ENCODE measurements at places on chromosomes 13 and 19.

GRCh38 chr19:34314437-34315313 lies 50.3 kb upstream of the GPI start:
- DNase-seq: no peak

- no peak for DNase-seq
Measured at GRCh38 chr13:37966266-37966665, 96.7 kb upstream of the TRPC4 start.

GRCh38 chr13:46885018-46885417 lies 11.8 kb downstream of the HTR2A start:
- DNase-seq: no peak

- DNase-seq: no peak
Measured at GRCh38 chr13:74868049-74868448, 613.9 kb downstream of the TBC1D4 start.

DNA sequence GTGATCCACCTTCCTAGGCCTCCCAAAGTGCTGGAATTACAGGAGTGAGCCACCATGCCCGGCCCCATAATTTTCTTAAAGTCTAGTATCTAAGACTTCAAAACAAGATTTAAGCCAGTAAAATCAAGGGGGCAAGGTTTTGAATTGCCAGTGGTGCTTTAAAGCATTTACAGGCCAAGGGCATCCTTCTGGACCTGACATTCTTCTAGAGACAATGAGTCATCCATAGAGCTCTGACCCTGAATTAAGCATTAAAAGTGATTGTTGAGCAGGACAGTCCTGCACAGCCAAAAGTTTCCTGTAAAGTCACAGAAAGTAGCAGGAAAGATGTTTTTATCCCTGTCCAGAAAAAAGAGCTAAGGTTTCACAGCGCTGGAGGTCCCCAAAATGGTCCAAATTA lies 50.9 kb upstream of the ATP12A start:
- no peak for DNase-seq

GRCh38 chr13:100129605-100130004 lies 40.7 kb downstream of the PCCA start:
- no peak for DNase-seq

DNA sequence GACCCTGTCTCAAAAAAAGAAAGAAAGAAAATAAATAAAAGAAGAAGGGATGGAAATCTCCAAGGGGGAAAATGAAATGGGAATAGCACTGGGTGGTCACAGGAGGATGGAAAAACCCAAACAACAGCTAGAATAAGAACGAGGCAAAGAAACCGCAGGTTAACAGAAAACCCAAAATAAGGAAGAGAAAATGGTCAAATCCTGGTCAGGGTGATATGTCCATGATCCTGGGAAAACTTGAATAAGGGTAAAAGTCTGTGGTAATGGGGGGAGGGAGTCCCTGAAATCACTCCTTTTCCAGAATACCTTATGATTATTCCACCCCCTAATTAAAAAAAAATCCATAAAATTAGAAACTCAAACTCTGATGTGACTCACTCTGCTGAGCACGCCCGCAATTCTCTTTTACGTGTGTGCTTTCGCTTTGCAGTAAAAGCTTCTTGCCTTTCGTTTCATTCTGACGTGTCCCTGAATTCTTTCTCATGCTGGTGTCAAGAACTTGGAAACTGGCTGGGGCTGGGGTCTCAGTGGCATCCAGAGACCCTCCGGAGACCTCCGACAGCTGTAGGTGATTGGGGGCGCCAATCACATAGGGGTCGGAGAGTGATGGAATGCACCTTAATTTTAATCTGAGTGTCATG lies 4.3 kb upstream of the NAXD start:
- DNase-seq: no peak

GRCh38 chr19:31258211-31259052 lies 90.8 kb downstream of the TSHZ3 start:
- DNase-seq: no peak

- no peak for DNase-seq
Measured at GRCh38 chr13:102326381-102327118, 75.3 kb downstream of the FGF14 start.

- DNase-seq: no peak
Measured at GRCh38 chr19:40519352-40520322, 52.8 kb downstream of the SPTBN4 start.

DNA sequence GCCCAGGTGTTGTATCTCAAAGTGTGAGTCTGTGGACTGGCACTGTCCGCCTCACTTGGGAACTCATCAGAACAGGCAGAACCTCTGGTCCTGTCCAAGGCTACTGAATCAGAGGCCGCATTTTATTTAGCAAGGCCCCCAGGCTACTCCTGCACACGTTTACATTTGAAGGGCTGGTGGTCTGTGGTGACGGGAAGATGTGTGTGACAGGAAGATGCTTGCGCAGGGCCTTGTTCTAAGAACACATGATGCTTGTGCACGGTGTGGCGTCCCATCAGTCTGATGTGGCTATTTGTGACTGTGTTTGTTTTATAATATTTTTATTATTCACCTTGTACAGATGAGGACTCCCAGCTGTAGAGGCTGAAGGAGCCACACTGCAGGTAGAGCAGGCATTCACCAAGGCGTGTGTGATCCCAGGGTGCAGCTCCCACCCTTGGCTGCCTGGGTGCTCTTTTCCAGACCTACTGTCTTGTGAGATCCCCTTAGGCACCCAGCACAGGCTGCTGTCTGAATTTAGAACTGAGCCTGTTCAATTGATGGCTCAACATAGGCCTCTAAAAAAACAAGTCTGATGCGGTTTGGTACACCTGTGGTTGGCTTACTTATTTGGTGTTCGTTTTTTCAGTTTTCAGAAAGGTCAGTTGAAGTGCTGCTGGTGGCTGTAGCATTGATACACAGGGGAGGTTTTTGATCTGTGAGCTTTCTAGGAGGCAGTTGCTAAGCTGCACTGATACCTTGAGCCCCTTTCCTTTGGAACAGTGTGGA lies 3.1 kb downstream of the SLC25A15 start:
- no peak for DNase-seq

DNA sequence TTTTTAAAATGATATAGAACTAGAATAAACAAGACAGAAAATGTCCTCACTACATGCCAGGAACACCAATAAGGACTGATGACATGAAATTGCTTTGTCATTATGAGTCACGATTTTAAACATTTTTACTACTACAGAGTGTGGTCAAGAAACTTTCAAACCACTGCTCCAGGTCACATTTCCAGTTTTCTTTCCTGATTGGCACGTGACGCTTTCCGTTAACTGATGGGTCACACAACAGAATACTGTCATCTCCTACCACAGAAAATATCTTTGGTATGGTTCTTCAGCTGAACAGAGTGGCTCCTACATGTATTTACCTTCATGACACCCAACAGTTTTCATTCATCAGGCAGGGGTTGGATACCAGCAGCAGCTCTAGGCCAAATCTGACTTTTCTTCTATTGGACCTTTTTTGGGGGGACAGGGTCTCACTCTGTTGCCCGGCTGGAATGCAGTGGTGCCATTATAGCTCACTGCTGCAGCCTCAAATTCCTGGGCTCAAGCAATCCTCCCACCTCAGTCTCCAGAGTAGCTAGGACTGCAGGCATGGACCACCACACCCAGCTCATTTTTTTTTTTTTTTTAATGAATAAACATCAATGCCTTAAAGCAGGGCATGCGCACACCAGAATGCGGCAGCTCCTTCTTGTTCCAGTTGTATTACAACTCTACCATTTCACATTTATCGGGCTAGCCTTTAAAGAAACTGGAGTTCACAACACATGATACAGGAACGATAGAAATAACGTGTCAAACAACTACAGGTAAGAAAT lies 147.4 kb downstream of the RNF17 start:
- DNase-seq: no peak

DNA sequence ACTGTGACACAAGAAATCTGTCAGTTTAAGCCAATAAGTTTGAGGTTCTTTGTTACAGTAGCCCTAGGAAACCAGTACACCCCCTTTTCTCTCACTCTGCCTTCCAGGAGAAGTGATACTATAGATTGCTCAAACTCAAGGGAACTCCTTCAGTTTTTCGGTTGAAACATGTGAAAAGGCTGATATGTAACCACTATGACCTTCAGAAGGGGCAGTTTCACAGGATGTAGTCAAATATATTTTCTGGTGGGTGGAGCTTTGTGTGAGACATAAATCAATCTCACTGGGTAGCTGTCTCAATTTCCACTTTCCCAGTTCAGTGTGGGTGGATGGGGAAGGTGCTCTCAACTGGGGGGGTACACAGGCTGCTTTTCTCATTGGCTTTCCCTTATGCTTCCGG lies 41.7 kb downstream of the HTR2A start:
- DNase-seq: no peak

- DNase-seq: no peak
Measured at GRCh38 chr13:19695428-19695827, 62.0 kb downstream of the MPHOSPH8 start.

- DNase-seq: no peak
Measured at GRCh38 chr13:91014696-91015095, 332.8 kb upstream of the MIR17HG start.

DNA sequence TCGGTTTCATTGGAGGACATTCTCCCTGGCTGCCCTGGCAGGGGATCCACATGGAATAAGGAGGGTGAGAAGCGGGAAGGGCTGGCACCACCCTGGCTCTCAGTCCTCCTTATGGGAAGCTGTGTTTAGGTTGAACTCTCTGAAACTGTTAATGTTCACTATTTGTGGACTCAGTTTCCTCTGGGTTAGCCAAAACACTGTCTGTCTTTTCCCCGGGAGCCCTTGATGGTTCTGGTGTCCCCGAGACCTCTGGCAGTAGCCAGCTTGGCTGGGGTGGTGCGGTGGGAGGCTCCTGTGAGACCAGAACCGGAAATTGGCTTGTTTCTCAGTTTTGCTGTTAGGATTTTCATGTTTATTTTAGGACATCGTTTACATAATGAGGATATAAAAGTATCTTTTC lies 48.3 kb upstream of the TEX29 start:
- no peak for DNase-seq

DNA sequence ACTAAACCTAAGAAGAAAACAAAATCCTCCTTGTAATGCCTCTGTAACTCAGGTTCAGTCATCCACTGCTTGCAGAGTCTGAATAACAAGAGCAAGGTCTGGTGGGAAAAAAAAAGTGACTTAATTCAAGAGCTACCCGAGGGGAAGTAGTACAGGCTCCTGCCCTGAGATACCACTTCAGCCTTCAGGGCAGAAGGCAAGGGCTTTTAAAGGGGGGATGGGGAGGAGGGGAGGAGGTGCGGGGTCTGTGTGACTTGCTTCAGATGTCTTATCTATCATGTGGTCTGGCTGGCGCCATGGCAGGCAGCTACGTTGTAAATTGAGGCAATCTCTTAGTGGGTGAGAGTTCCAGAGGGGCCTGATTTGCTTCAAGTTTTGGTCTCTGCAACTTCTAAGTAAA lies 66.7 kb downstream of the LRRC63 start:
- no peak for DNase-seq

DNA sequence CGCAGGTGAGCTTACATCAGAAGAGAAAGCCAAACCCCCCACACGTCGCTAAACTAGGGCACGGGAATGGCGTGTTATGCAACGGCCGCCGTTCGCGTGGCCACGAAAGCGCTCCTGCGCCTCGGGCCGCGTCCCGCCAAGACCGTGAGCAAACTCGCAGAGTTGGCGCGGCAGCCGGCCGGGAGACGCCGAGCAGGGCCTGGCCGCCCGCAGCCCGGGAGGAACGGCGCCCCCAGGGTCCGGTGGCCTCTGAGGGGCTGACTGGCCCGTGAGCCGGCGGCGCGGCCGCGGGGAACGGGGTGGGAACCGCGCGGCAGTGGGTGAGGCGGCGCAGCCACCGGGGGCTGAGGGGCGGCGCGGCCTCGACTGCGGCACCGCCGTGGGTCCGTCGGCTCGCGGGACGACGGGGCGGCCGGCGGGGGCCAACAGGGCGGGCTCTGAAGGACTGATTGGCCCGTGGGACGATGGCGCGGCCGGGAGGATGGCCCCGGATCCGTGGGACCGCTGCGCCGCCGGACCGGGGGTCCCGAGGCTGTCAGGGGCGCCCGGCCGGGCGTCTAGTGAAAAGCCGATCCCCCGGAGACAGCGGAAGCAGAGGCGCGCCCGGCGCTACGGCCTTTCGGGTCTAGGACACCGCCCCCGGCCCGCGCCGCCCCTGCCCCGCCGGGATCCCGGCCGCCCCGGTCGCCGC lies 903 bp downstream of the LATS2 start:
- peak; percentile 32 for DNase-seq

GRCh38 chr13:27188239-27188638 lies 16.6 kb upstream of the USP12 start:
- DNase-seq: no peak

GRCh38 chr19:20565321-20566018 lies at the start of gene ZNF737:
Gene ZNF737, minus strand, starts transcription at chr19:20565781. Its CDS starts 141 bp downstream, at chr19:20565640.
- peak; percentile 95 for DNase-seq

- no peak for DNase-seq
Measured at GRCh38 chr13:107217251-107217650, 649.3 kb upstream of the ARGLU1 start.

DNA sequence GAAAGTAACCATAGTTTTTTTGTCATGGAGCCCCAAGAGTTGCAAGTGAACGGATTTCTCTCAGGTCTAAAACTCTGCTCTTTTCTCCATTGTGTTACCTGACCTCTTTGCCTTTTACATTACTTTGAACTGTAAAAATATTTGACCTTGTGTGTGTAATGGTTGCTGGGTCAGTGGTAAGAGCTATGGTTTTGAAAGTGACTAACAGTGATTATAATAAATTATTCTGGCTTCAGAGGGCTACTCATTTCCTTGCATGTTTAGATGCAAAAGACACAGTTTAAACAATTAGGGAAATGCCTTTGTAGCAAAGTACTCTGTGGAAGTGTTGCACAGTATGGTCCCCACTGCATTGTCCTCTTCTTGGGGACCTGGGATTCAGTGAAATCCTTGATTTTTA lies 29.3 kb upstream of the PSG8 start:
- no peak for DNase-seq

GRCh38 chr19:384799-385169 lies 24.2 kb downstream of the C2CD4C start:
- DNase-seq: no peak

GRCh38 chr13:77430377-77430951 lies 103.6 kb upstream of the MYCBP2 start:
- DNase-seq: no peak

- no peak for DNase-seq
Measured at GRCh38 chr13:73870970-73871935, 263.0 kb downstream of the KLF12 start.

GRCh38 chr13:73190477-73190876 lies 131.7 kb downstream of the KLF5 start:
- DNase-seq: no peak

All from activated naive CD4-positive, alpha-beta T cell treated with anti-CD3 and anti-CD28 coated beads, Interleukin-2, amount 10 ng/mL, durations not matched to agents 7 days and 5 days (primary cell).